ENCODE measurements at places on chromosomes 12 and 14.

DNA sequence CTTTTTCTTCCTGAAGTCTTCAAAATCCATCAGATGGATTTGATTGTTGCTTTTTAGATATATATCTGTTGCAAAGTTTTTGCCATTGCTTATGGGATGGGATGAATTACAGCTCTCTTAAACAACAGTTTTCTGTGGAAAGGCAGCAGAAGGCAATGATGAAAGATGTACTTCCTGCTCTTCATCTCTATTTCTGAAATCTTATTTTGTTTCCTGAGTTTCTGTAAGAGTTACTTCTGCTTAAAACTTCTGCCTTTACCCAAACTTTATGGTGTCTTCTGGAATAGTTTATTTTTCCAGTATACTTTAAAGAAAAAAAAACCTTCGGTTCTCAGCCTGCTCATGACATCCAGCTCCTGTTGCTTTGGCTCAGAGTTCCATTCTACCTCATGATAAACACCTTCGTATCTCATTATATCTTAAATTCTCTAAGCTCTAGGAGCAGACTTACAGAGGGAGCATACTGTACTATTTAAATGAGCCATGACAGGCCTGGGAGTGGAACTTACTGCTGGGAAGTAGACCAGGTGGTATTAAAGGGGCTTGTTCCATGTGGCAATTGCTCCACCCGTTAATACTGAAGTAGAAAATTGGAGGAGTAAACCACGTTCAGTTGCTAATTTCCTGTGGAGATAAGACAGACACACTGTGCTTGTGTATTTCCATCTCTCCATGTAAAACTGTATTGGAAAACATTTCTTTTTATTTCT is 288.4 kb downstream of the FBXL14 start:
- no peak for DNase-seq

- no peak for DNase-seq
Observed at GRCh38 chr12:124472690-124473279, 94.6 kb downstream of the NCOR2 start.

GRCh38 chr12:30000401-30000800 is 216.7 kb upstream of the TMTC1 start:
- DNase-seq: no peak

GRCh38 chr14:89308232-89308959 is 108.6 kb downstream of the FOXN3 start:
- no peak for DNase-seq

DNA sequence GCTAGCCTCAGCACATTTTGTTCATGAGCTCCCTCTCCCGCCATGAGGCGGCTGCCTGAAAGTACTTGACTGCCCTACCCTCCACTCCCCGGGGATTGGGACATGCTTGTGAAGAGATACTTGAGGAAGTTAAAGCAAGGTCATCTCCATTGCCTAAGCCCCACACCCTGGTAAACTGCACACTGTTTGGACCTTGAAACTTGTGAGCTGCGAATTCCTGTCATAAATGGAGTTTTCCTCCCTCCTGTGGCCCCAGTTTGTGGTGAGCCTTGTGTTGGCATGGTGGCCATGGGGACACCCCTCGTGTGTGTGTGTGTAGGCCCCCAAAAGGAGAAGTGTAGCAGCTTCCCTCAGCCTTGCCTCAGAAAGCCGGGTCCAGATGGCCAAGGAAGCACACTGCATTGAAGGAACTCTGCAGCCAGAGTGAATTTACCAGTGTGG is 395.5 kb downstream of the ZFP36L1 start:
- no peak for DNase-seq

DNA sequence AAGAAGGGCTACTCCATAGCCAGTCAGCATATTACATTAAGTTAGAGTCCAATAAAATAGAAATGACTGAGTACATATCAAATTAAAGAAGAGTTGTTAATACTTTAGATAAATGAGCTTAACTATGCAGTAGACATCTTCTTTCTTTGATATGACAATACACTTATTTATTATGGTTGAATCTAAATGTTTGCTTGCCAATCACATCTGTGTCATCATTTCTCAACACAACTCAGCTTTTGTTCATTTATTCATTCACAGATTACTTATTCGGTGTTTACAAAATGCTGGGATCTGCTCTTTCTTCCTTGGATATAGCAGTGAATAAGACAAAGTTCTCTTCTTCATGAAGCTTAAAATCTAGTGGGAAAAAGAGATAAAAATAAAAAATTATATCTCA is 614.6 kb upstream of the ATP2B1 start:
- DNase-seq: no peak

DNA sequence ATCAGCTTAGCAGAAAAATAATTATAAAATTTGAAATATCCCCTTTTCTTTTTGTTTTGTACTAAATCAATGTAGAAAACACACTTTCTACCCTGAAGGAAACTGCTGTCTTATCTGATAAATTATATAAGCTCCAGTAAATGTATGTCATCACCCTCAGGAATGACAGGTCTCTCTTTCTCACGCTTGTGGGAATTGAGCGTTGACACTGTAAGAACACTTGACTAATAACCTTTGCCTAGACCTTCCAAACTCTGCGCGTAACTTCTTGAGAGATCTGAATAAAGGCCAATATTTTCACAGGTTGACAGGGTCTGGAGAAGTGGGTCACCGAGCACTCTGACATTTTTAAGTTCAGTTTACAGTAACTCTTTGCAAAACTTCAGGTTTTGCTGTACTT is 138.5 kb downstream of the BCAT1 start:
- no peak for DNase-seq

GRCh38 chr14:25607192-25607591 is 557.2 kb upstream of the STXBP6 start:
- DNase-seq: no peak

GRCh38 chr14:32633224-32633859 is 304.2 kb downstream of the AKAP6 start:
- DNase-seq: no peak

DNA sequence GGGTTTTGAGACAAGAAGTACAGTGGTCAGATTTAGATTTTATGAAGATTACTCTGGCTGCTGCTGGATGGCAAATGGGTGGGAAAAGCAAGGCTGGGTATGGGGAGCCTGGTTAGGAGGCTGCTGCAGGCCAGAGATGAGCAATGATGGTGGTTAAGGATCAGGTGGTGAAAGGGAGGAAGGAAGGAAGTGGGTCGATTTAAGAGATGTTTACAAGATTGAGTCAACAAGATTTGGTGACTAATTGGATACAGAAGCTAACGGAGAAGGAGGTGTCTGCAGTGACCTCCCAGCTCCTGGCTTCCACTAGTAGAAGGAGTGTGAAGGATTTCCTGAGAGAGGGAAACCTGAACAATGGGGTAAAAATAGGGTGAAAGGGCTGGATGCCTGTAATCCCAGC is 18.7 kb downstream of the NOS1 start:
- DNase-seq: no peak

GRCh38 chr14:72736786-72737559 is 156.9 kb downstream of the DPF3 start:
- no peak for DNase-seq

DNA sequence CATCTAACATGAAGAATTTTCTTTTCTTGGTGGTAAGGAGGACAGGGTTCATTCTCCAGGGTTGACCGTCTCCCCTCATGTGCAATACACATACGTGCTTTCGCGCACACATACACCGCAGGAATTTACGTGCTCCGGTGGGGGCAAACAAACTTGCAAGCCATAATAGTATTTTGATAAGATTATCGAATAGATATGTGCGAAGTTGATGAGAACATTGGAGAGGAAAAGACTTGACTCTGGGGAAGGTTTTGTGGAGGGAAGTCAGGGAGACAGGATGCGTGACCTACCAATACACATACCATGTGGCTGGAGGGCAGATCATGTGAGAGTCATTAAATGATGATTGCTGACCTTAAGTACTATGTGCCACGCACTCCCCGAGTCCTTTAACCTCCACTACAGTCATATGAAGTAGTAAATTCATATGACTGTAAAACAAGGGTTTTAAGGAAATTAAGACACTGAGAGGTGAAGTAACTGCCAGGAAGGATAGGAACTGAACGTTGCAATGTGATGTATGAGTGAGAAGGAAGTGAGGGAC is 921 bp downstream of the RAD51B start:
- DNase-seq: no peak

DNA sequence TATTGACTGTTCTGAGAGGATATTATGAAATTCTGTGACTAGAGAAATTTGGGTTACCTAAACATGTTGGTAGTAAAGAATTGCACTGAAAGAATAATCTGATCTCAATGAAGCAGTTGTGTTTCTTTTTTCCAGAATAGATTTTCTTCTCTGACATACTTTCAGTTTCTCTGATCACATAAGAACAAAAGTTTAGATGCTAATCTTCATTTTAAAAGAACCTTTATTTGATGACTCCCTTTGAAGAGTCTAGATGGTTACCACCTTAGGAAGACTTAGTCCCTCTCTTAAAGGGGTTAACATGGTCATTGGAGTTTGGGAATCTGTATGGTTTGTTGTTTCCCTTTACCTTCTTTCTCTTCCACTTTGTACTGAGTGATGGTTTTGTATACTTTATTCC is 58.6 kb downstream of the MON2 start:
- no peak for DNase-seq

- no peak for DNase-seq
Observed at GRCh38 chr12:56719056-56719455, 6.0 kb downstream of the NACA start.

GRCh38 chr12:33654313-33654712 is 214.7 kb upstream of the SYT10 start:
- no peak for DNase-seq

DNA sequence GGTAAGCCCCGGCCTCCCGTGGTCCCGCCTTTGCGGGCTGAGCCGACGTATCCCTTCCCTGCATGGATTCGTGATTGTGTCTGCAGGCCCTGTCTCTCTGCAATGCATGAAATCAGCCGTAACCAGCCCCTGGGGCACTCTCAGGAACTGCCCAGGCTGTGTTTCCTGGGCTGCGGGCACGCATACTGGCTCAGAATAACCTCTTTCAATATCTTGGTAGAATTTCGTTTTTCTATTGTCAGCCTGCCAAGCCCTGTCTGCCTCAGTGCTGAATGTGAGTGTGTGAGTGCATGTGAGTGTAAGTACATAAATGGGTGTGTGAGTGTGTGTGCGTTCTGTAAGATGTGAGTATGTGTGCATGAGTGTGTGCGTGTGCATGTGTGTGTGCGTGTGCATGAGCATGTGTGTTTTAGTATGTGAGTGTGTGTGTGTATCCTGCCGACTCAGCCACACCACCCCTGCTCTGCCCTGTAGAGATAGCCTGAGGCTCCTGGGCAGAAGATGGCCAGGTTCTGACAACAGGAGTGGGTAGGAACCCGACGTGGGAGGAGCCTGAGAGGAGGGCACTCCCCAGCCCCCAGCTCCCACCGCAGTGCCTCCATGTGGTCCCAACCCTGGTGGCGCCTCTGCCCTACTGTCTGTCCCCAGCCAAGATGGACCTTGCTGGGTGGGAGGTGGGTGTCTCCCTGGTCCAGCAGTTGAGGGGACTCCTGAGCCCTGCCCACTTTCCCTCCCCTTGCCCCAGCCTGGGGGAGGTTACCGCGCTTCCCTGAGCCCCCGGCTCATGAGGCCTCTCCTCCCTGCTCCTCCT is 268.8 kb downstream of the ADGRD1 start:
- no peak for DNase-seq

DNA sequence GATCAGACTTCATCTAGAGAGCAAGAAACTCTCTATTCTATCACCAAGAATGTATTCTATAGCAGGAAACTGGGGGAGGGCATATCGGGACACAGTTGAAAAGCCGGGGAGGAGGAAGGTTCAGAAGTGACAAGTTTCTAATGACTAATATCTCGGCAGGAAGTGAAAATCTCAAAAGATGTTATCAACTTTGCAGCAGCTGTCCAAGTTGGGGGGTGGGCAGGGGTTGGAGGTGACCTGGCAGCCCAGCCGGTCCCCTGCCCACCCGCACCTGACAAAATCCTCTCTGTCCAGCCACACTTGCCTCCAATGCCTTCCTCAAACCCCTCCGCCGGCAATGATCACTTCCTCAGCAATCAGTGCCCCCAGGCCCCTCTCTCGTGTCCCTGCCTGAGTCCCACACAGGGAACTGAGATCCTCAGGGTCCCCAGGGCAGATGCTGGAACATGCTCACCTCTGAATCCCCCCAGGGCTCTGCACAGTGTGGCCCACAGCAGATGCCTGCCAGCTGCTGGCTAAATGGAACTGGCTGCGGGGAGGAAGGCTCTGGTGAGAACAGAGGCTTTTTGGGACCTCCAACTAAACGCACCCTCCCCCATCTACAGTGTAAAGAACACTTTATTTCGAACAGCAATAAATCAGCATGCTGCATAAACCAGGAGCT is 43.9 kb downstream of the CCDC88C start:
- DNase-seq: no peak

GRCh38 chr14:103016071-103016470 is 41.3 kb downstream of the CDC42BPB start:
- no peak for DNase-seq

GRCh38 chr12:46259071-46259470 is 9.8 kb downstream of the SLC38A1 start:
- no peak for DNase-seq

DNA sequence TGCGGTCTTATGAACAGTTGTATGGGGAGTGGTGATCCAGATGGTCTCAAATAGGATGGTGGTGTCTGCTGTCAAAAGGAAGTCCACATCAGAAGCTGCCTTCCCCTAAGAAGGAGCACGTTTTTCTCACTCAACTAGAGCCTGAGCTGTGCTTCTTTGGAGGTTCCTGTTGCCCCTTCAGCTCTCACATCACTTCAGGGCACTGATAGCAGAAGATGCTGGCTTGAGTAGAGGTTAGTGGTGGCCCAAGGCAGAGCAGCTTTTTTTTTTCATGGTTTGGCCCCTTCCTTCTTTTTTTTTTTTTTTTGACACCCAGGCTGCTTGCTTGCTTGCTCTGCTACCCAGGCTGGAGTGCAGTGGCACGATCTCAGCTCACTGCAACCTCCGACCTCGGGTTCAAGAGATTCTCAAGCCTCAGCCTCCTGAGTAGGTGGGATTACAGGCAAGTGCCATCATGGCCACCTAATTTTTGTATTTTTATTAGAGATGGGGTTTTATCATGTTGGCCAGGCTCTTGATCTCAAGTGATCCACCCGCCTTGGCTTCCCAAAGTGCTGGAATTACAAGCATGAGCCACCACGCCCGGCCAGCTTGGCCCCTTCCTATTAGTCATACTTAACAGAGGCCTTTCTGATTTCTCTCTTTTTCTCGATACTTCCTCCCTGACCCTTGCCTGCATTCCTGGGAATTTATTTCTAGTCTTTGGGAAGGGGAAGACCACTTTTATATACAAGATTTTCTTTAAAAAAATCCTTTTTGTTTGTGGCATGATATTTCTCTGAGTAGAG is 31.6 kb downstream of the KLRD1 start:
- no peak for DNase-seq

DNA sequence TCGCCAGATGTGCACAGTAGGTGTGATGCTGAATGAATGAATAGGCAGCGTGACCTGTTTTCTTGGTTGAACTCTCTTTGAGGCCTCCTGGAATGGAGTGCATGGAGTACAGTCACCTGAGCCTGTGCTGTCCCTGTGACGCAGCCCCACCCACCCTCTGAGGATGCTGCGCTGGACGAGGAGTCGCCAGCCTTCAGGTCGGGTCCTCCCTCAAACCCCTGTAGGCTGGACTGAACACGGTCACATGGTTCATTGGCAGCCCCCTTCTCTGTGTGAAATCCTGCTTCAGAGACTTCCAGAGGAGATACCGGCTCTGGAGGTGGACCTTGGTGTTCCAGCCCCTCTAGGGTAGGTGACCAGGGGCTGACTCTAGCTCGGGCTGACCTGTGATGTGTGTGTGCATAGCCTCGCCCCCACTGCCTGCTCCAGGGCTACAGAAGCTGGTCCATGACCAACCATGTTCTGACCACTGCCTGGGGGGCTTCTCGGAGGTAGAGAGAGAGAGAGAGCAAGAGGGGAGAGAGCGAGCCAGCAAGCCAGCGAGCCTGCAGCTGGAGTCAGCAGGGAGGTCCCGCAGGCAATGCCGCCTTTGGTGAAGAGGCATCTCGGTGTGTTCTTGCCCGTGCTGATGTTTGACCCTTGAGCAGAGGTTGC is 158.0 kb upstream of the RTL1 start:
- DNase-seq: no peak
